Stimulated activated CD8-positive, alpha-beta memory T cell treated with anti-CD3 and anti-CD28 coated beads, Interleukin-4, amount 100 ng/mL, for 4 hours (primary cell): ENCODE measurements at places on chromosomes 2 and 18.

DNA sequence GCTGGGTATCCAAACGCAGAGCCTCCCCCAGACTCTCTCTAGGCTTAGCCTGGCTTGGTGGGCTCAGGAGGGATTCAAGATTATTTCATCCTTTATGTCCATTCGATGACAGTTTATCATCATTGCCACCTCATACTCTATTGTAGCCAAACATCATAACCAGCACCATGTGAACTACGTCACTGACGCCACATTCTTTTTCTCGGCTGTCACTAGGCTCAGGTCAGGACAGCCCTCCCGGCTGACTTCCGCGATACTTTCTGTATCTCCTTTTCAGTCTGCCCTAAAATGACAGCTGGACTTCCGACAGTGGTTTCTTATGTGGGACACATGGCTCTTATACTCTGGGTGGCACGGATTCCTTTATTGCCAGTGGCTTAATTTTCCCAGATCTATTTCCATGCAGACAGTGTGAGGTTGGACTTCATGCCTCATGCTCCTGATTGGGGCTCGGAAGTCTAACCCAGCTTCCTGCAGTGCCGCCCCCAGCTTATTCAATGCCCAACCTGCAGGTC, 39.8 kb upstream of the SMIM21 start:
- DNase-seq: no peak

GRCh38 chr2:96072746-96073145, 38.0 kb upstream of the GPAT2 start:
- DNase-seq: no peak

DNA sequence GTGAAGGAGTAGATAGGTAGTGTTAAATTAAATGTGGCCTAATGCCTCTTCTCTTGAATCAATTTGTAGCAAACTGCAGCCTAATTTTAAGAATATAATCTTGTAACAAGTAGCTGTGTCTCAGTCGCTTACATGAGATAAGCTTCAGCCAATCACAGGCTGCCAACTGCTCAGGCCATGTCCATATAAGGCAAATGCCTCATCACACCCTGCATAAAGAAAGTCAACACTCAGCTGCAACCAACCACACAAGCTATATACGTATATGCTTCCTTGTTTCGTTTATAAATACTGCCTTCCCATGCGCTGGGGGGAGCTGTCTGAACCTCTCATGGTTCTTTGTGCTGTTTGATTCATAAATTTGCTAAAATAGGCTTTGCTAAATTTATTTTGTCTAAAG, 476.3 kb downstream of the TRIB2 start:
- no peak for DNase-seq

- DNase-seq: no peak
These were observed 434.7 kb upstream of the HS6ST1 start for GRCh38 chr2:128753321-128753720.

DNA sequence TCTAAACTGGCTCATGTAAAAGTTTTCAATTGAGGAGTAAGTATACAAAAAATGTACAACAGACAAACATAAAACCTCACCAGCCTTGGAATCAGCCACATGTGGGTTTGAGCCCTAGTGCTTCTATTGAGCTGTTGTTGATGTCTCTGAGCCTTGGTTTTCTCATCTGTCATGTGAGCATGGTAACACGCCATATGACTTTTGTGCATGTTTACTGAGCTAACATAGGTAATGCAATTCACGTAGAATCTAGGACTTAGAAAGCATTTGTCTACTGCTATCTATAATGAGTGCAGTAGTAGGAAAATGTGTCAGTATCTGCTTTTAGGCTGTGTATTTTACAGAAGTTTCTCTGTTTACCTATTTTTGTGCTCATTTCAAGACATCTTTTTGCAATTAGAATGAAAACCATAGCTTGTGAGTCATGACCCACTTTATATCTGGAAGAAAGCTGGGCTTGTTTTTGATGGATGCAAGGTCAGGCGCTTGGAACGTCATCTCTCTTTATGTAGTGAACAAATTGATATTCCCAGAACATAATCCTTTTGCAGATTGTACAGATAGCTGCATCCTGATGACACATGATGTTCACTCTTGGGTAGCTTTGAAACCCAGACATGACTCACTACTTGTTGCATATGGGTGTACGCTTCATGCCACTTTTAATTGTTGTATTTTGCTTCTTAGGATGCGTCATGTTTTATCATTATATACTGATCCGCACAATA, 94.3 kb downstream of the RNF144A start:
- no peak for DNase-seq

GRCh38 chr2:46336283-46336959, 39.2 kb downstream of the EPAS1 start:
- DNase-seq: no peak

- DNase-seq: no peak
These were observed 21.1 kb downstream of the STAM2 start for GRCh38 chr2:152154462-152154861.

DNA sequence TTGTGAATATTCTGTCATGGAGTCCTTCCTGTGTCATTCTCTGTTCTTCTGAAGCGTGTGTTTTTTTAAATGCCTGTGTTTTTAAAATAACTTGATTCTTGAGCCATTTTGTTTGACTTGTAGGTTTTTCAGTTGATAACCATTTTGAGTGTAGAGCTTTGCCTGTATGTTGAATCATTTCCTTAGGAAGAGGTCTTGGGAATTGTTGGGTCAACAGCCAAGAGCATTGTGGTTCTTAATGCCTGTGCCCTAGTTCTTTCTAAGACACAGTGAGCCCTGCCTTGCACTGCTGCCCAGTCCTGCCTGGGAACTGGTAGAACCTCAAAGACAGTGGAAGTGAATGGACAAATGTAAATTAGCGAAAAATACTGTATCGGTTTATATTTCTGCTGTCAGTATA, 25.9 kb downstream of the RAB12 start:
- no peak for DNase-seq

- no peak for DNase-seq
These were observed 179.7 kb downstream of the TWIST2 start for GRCh38 chr2:239027391-239028252.

DNA sequence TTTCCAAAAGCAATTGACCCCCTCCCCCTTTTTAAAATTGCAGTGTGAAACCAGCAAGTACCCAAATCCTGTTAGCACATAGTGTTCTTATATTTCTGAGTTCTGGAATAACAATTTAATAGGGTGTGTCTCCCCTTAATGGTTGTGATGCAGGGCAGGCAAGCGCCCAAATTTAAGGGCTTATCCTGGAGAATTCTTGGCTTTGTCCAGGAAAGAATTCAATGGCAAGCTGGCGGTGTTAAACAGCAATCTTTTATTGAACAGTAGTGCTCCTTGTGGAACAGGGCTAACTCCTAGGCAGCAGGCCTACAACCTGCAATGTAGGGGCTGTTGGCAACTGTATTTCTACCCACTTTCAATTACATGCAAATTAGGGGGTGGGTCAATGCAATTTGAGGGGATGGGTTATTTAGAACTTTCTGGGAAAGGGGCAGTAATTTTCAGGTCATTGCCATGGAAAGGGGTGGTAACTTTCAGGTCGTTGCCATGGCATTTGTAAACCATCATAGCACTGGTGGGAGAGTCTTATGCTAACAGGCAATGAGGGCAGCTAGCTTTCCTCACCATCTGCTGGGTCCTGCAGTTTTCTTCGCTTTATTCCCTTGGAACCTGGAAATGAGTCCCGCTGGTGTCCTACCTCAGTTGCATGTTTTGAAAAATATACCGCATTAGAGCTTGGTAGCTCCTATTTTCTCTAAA, 149.0 kb upstream of the KCTD1 start:
- no peak for DNase-seq

DNA sequence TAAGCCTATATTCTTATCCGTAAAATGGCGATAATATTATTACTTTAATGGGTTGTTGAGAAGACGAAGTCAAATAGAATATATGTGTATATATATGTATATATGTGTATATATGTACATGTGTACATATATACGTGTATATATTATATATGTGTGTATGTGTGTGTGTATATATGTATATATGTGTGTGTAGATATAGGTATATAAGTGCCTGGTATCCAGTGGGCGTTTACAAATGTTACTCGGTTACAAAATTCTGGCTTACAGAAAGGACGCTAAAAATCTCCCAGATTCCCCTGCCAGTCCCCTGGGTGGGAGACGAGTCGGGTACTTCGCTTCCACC, 295 bp upstream of the MTX2 start:
- DNase-seq: no peak

- peak; percentile 56 for DNase-seq
These were observed 24.9 kb downstream of the BIN1 start for GRCh38 chr2:127081826-127082633.

- DNase-seq: no peak
These were observed 56.2 kb upstream of the LYPD6B start for GRCh38 chr2:148982282-148982681.

- DNase-seq: no peak
These were observed 99.4 kb upstream of the PPP1CB start for GRCh38 chr2:28652217-28652616.

DNA sequence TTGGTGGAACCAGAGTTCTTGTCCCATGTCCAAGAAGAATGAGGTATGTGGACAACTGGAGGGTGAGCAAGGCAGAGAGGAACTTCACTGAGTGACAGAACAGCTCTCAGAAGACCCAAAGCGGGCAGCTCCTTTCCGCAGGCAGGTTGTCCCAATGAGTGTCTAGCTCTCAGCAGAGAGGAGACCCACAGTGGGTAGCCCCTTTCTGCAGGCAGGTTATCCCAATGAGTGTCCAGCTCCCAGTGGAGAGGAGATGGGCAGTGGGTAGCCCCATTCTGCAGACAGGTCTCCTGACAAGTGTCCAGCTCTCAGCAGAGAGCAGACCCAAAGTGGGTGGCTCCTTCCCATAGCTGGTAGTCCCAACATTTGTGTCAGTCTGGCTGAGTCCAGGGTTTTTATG, 69.6 kb downstream of the SRBD1 start:
- no peak for DNase-seq

DNA sequence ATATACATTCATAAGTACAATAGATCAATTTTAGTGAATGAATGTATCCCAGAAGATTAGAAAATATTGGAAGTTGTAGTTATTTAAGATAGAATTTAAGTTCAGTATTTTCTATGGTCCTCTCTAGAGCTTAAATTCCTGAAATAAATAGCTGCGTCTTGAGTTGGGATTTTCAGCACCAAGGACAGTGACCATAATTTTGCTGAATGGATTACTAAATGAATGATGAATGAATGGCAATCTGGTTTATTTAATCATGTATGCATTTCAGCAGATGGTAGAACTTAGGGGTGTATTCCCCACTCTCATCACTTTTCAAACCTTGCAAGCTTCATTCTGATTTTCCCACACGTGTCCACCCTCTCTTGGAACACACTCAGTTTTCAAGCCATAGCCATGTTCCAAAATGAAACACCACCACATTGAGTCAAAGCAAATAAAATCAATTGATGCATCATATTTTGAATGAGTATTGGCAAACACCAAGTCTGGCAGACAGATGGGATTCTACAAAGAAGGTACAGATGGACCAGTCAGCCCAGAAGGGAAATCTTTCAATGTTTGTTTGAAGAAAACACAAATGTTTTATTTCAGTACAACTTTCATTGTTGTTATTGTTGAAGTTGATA, 362.2 kb upstream of the NXPH2 start:
- DNase-seq: no peak

- no peak for DNase-seq
These were observed 150.9 kb upstream of the REV1 start for GRCh38 chr2:99640635-99641151.

DNA sequence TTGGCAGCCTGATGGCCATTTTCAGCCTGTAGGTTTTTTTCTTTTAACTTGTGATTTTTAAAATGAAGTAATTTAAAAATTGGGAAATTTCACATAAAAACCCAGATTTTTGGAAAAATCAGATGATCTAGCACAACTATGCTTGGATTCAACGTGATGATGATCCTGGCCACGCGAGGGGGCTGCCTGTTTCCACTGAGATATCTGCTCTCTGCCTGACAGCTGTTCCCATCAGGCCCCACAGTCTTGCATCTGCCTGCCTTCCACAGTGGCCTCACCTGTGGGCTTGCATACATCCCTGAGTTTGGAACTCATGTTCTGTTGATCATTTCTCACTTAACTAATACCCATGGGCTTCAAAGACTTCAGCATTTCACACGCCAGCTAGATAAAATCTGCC, 92.1 kb upstream of the FZD5 start:
- DNase-seq: no peak

DNA sequence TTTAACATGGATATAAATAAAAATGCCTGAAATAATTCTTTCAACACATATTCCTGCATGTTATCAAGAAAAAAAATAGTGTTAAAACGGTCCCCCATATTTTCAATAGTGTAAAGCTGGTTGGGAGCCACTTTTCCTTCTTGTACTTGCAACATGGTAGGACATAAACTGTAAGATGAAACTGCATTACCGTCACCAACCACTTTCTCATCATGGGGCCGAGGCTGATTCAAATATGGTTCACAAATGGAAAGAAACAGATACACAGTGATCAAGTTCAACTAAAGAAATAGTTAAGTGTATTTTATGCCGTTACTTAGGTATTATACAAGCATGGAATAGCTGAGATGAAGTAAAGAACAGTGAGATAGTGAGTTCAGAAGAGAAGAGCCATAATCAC, 360.7 kb downstream of the ZEB2 start:
- no peak for DNase-seq

DNA sequence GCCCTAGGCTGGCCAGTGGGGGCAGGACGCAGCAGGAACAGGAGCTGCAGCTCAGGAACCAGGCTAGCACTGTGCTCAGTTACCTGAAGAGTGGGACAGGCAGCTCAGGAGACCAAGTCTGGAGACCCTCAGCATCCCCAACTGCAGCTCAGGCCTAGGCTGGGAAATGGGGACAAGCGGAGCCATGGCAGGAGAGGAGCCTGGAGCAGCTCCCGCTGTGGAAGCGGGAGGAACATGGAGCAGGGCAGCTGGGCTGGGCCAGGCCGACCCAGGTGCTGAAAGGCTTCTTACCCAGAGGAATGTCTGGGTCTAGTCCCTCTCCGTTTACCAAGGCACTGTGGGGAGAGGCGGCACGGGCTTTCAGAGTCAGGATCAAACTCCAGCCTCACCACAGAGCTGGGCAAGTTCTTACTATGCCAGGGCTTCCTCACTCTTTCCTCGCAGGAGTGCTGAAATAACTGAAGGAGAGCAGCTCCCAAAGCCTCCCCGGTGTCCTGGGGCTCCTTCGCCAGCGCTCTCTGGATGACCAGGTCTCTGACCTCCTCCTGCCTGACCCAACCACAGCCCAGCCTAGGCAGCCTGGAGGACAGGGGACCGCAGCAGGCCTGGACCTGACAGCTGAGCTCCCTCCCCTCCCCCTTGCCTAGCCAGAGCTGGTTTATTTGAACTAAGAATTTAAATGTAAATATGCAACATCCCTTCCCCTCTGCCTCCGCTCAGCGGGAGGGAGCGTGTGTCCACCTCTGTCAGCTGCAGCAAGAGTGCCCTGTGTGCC, 247.8 kb upstream of the SIX2 start:
- DNase-seq: no peak

DNA sequence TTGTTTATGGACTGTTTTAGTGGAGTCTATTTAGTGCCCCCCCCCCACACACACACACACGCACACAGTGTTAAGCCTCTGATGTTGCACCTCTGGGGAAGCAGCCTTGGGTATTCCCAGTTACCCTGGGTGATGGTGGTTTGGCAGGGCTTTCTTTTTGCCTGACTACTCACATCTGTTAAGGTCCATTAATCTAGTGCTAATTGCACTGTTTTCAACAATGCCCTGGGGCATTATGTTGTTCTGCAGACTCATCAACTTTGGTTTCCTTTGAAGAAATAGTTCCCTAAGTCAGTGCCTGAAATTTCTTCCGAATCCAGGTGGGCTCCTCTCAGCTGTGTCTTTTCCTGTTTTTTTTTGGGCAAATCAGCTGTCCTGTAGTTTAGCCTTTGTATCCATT, 34.7 kb downstream of the SPOPL start:
- no peak for DNase-seq

GRCh38 chr2:157986761-157987160, 110.6 kb upstream of the ACVR1 start:
- no peak for DNase-seq
